Prostate gland (tissue), 2 donors: ENCODE measurements at places on chromosomes 5 and 9. TPM values are rescaled to one million over a fixed set of nuclear protein-coding genes. Genes with fewer than 3 reads are reported as not detected.

The ENHO gene
- 20.9 TPM for total RNA-seq

The BARHL1 gene
- not detected for total RNA-seq

The CYSRT1 gene
- total RNA-seq: 4.9 TPM

The TNPO1 gene
- 113 TPM for total RNA-seq

The MZB1 gene
- 4.3 TPM for total RNA-seq

The PCDHGB3 gene
- 3.1 TPM for total RNA-seq

The CCDC107 gene
- 26.2 TPM for total RNA-seq

The SKP2 gene
- total RNA-seq: 9.3 TPM

The PCDHB16 gene
- total RNA-seq: 0.18 TPM

The ZBTB26 gene
- 5.6 TPM for total RNA-seq
